HFFc6 (cell line): ENCODE measurements at places on chromosomes 12 and 14.
A peak's percentile ranks its signal among the peaks of the same experiment; 100 is the strongest.

DNA sequence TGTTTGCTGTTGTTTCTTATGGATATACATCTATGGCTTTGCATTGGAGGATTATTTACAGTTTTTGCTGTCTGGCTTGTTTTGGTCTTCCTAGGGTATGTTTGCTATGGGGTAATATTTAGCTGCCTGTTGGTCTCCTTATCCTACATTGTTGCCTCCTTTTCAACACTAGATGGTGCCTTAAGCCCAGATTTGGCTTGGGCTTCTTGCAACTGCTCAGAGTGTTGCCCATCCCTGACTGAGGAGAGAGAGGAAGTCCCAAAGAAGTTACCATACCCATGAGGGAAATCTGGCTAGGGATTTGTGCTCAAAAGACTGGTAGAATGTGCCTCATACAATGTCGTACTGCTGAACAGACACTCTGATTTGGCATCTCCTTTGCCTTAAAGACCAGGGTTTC is 94.6 kb upstream of the MUCL1 start:
- no peaks in the 10 kb centered on the region; the same call in 1 of the 2 replicates for H3K27me3 ChIP-seq
- H3K36me3 ChIP-seq: no peaks in the 10 kb centered on the region
- no peaks in the 10 kb centered on the region for H3K4me1 ChIP-seq
- H3K27ac ChIP-seq: no peak overlapping the region
- H3K4me3 ChIP-seq: no peak overlapping the region

GRCh38 chr14:68257969-68258368 is 438.4 kb downstream of the RAD51B start:
- H3K4me3 ChIP-seq: no peak overlapping the region
- H3K27me3 ChIP-seq: no peaks in the 10 kb centered on the region; the same call in 1 of the 2 replicates
- H3K4me1 ChIP-seq: peaks cover 38% of the 10 kb centered on the region
- H3K27ac ChIP-seq: no peak overlapping the region
- no peaks in the 10 kb centered on the region for H3K36me3 ChIP-seq

- no peak overlapping the region for H3K27ac ChIP-seq
- no peaks in the 10 kb centered on the region for H3K36me3 ChIP-seq
- no peak for DNase-seq
- peaks cover 19% of the 10 kb centered on the region for H3K4me1 ChIP-seq
Measured at GRCh38 chr14:24483604-24484252, 24.3 kb downstream of the CMA1 start.

- DNase-seq: peak; percentile 66
- H3K4me3 ChIP-seq: no peak overlapping the region
- peaks cover 94% of the 10 kb centered on the region for H3K4me1 ChIP-seq
- no peaks in the 10 kb centered on the region; the same call in 1 of the 2 replicates for H3K36me3 ChIP-seq
- H3K27ac ChIP-seq: peak overlapping the region; percentile 77
Measured at GRCh38 chr12:62720661-62721330, 214.2 kb downstream of the PPM1H start.

DNA sequence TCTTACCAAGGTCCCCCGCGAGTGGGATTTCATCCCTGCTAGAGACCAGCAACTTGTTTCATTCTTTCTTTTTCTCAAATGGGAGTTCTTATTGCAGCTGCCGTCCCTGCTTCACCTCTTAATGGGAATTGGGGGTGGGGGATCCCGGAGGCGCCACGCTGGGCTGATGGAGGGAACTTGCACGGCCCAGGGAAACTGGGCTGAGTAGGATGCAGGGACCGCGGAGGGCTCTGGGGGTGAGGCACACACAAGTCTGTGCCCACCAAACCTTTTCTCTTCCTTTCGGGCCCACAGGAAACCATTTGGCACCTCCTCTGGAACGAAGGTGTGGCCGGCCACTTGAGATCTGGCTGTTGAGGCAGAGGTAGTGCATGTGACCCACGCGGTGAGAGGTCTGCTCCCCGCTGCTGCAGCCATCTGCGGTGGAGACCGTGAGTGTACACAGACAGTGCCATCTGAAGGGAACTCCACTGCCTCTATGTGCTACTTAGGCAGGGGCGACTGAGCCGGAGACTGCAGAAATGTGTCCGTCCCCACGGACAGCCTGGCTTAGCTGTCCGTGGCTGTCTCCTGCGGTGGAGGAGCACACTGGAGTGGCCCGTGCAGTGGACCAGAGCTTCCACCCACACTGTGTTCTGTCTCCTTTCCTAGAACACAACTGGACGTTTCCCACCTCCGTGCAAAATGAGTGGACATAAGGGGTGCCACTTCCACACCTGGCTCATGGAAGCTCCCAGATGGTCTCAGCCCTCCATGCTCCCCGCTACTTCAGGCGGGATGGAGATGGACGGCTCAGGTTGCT is 42.1 kb upstream of the TESC start:
- DNase-seq: no peak
- H3K4me1 ChIP-seq: no peaks in the 10 kb centered on the region

DNA sequence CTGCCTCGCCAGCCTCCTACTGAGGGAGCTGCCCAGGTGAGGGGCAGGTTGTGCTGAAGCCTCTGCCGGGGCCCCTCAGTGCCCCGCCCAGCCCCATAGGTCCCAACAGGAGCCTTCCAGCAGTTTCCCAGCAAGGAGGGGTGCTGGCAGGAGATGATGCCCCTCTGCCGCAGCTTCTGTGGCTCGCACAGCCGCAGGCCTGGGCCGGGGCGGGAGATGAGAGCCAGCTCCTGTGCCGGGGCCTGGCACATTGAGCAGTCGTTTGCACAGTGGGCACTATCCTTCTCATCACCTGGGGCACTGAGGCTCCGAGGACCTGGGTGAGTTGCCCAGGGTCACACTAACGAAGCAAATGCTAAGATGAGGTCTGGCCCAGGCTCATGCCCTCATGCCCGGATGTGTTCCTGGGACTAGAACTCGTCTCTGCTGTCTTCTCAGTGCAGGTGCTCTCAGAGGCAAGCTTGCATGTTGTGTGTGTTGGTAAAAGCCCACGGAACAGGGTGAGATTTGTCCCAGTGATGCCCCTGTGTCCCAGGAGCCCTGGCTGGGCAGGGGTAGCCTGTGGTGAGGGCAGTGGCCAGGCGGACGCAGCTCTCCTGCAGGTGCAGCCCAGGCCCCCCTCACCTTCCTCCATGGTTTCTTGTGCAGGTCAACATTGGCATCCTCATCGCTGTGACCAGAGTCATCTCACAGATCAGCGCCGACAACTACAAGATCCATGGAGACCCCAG is 177.5 kb downstream of the ADGRD1 start:
- H3K27me3 ChIP-seq: no peaks in the 10 kb centered on the region; the same call in 1 of the 2 replicates
- no peak overlapping the region for H3K4me3 ChIP-seq
- H3K27ac ChIP-seq: no peak overlapping the region

DNA sequence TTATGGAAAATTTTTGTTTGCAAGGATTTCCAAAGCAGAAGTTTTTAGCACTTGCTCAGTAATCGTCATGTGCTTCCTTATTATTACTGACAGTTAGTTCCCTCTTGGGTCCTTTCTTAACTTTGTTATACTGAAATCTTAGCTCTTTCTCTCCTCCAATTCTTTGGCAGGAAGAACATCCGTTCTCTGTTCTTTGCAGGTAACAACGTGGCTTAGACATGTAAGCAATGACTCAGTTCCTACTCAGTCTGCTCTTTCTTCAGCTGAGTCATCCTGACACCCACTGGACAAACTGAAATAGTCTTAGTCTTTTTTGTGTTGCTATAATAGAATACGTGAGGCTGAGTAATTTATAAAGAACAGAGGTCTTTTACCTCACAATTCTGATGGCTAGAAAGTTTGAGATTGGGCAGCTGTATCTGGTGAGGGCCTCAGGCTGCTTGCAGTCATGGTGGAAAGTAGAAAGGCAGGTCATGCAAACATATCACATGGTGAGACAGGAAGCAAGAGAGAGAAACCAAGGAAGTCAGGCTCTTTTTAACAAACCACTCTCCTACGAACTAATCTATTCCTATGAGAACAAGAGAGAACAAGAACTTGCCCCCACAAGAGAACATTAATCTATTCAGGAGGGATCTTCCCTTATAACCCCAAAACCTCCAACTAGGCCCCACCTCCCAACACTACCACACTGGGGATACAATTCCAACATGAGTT is 49.2 kb downstream of the TESPA1 start:
- peaks cover 1% of the 10 kb centered on the region; the same call in 1 of the 2 replicates for H3K27me3 ChIP-seq
- DNase-seq: peak; percentile 89
- H3K36me3 ChIP-seq: peaks cover 6% of the 10 kb centered on the region; the same call in 1 of the 2 replicates
- H3K27ac ChIP-seq: peak overlapping the region; percentile 87

DNA sequence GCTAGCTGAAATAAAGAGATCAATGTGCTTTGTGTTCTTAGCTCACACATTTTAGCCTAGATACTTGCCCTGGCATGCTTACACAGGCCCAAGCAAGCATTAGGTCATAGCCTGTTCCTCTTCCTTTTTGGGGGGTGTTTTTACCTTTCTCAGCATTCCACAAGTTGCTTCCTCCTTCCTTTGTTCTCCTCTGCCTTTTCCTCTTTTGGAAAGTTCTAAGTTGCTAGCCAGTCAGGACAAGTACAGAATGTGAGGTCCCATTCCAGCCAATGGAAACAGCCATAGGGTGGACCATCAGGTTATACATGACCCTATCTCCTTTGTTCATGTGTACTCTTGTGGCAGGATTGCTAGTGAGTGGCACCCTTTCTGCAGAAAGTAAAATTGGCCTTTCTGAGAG is 154.9 kb downstream of the RASSF9 start:
- no peaks in the 10 kb centered on the region for H3K4me1 ChIP-seq
- no peak for DNase-seq

DNA sequence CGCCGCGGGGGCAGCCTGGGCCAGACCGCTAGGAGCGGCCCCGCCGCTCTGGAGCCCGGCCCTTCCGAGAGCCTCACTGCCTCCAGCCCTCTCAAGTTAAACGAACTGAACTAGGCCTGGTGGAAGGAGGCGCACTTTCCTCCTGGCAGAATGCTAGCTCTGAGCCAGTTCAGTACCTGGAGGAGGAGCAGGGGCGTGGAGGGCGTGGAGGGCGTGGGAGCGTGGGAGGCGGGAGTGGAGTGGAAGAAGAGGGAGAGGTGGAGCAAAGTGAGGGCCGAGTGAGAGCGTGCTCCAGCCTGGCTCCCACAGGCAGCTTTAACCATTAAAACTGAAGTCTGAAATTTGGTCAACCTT is 5.3 kb downstream of the LTB4R start:
- H3K27ac ChIP-seq: no peak overlapping the region
- H3K4me1 ChIP-seq: peaks cover 15% of the 10 kb centered on the region
- H3K27me3 ChIP-seq: peaks cover 26% of the 10 kb centered on the region
- H3K36me3 ChIP-seq: no peaks in the 10 kb centered on the region

- H3K4me1 ChIP-seq: peaks cover 7% of the 10 kb centered on the region; the same call in 1 of the 2 replicates
- DNase-seq: peak; percentile 28
- H3K4me3 ChIP-seq: no peak overlapping the region
- H3K27ac ChIP-seq: no peak overlapping the region
- no peaks in the 10 kb centered on the region for H3K36me3 ChIP-seq
Measured at GRCh38 chr14:98952593-98953350, 319.2 kb downstream of the BCL11B start.

DNA sequence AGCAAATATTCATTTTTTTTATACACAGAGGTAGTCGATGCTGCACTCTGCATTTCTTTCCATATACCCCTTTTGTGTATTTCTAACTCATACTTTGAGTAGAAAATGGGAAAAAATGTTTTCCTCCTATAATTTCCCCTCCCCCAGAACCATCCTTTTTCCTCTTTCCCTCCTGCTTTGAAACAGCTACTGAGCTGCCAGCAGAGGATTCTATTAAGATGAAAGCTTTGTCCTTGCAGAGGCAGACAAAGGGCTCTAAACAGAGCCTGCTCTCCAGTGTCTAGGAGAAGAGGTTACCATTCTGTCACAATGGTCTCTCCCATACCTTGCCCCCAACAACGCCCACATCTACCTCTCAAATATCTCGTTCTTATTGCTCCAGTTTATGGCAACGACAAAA is 74.6 kb upstream of the OSBPL8 start:
- no peaks in the 10 kb centered on the region for H3K27me3 ChIP-seq
- H3K27ac ChIP-seq: no peak overlapping the region
- H3K4me3 ChIP-seq: no peak overlapping the region
- peaks cover 44% of the 10 kb centered on the region for H3K4me1 ChIP-seq
- no peak for DNase-seq
- H3K36me3 ChIP-seq: no peaks in the 10 kb centered on the region

DNA sequence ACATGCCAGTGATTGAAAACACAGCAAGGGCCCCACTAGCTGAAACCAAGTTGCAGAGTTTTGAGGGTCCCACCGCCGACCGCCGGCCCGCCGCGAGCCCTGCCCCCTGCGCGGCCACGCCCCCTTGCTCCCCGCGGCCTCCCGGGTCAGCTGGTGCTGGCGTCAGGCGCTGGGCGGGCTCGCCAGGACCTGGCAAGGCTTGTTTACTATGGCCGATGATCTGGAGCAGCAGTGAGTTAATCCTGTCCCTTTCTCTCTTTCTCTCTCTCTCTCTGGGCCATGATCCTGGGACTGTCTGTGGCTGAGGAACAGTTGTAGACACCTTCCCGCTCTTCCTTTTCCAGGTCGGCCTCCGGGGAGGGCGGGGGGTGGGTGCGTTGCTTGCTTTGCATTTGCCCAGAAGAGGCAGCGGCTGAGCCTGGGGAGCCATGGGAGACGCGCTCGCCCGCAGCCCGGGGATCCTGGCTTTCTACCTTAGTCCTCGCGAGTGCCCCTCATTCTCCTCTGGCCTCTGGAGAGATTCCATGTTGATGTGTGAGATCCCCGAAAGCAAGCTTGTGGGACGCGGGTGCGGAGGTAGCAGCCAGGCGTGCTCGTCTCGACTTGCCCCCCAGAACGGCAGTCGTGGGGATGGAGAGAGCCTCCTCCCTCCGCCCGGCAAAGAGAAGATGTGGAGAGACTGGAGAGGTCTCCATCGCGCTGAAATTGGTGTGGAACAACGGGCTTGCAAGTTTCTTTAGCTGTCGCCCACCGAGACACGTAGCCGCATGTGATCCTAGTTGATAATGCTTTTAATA is at the start of gene ABHD4:
ABHD4 (plus strand) TSS at position 202 of the 797 bp plus-strand sequence; CDS start at position 209, 7 bp downstream.
- peak within 1 kb of the TSS; percentile 98 for H3K4me3 ChIP-seq
- H3K27ac ChIP-seq: peak within 1 kb of the TSS; percentile 95
- H3K4me1 ChIP-seq: peaks cover 61% of the 10 kb centered on the region
- H3K36me3 ChIP-seq: peaks cover 25% of the 10 kb centered on the region

GRCh38 chr12:34526946-34527345 is 504.6 kb downstream of the ALG10 start:
- DNase-seq: peak; percentile 0
- H3K4me1 ChIP-seq: no peaks in the 10 kb centered on the region
- no peak overlapping the region for H3K4me3 ChIP-seq

DNA sequence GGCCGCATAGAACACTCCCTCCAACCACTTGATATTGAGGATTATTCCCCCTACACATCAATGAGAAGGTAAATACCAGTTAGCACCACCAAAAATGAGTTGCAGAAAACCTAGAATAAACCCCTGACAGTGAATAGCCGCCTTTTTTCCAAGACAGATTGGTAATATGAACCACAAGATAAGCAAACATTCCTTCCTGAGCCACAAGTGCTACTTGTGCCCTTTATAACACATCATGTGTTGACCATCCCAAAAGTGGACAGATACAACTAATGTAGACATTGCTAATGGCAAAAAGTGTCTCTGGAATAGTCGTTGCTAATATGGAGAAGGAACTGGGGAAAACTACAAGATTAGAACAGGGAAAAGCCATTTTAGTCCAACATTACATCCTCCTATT is 17.2 kb downstream of the NOXRED1 start:
- H3K4me1 ChIP-seq: no peaks in the 10 kb centered on the region
- H3K4me3 ChIP-seq: no peak overlapping the region
- H3K27ac ChIP-seq: no peak overlapping the region
- H3K27me3 ChIP-seq: peaks cover 3% of the 10 kb centered on the region
- no peak for DNase-seq
- no peaks in the 10 kb centered on the region for H3K36me3 ChIP-seq

GRCh38 chr12:100371146-100371545 is 14.3 kb downstream of the SLC17A8 start:
- peaks cover 5% of the 10 kb centered on the region for H3K27me3 ChIP-seq
- H3K4me3 ChIP-seq: no peak overlapping the region
- DNase-seq: no peak
